Gastroesophageal sphincter (tissue), 4 donors: ENCODE measurements at places on chromosomes 12 and 14. TPM values are rescaled to one million over a fixed set of nuclear protein-coding genes. Genes with fewer than 3 reads are reported as not detected.

DNA sequence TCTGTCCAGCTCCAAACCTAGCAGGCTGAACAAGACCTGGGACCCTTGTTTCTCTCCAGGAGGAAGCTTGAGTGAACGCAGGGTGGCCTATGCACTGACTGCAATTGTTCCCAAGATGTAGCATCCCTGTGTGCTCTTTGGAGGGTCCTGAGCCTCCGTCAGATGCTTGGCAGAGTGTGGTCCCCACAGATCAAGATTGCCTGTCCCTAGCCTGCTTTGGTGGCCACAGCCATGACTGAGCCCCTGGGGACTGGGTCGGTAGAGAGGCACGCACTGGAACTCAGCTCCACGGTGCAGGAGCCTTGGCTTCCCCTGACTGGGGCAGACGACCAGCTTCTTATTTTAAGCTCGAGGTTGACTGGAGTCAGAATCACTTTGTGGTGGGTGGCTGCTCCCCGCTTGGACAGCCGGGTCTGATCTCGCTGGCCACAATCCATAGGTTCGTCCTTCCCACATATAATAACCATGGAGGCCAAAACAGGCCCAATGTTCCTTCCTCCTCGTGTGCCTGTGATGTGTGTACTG is 97.8 kb downstream of the LGMN start:
- ATAC-seq: no peak

DNA sequence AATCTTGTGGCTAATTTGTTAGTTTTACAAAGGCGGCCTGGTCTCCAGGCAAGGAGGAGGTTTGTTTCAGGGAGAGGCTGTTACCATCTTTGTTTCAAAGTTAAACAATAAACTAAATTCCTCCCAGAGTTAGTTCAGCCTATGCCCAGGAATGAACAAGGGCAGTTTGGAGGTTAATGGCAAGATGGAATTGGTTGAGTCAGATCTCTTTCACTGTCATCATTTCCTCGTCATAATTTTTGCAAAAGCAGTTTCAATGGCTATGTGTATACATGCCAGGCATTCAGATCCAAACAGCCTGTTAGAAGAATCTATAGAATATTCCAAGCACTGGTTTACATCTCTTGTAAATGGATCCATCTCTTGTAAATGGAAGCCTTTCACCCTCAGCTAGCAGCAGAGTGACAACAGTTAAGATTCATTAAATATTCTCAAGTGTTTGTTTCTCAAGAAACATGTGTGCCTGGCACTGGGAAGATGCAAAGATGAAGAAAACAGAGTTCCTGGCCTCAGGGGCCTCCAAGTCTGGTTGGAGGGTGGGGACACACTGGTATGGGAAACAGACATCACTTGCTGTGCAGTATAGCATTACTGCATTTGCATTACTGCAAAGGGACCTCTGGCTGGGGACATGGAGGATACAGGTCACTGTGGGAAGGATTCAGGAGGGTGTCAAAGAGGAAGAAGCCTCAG is 65.8 kb downstream of the RIN3 start:
- no peak for ATAC-seq

GRCh38 chr14:89551955-89552354 is 134.9 kb upstream of the FOXN3 start:
- no peak for ATAC-seq

- ATAC-seq: no peak
These were observed 57.2 kb upstream of the C14orf132 start for GRCh38 chr14:95981965-95982364.

- ATAC-seq: no peak
These were observed 25.5 kb downstream of the CLECL1 start for GRCh38 chr12:9707356-9707755.

The PPM1H gene
- total RNA-seq: 1.9 TPM

The ART4 gene
- 0.31 TPM for total RNA-seq
